Skeletal muscle cell (primary cell): ENCODE measurements at places on chromosomes 11 and 22.

- peak; percentile 45 for DNase-seq
These were observed 198.2 kb downstream of the SWAP70 start for GRCh38 chr11:9861860-9862725.

GRCh38 chr11:131760091-131761061 is 390.0 kb downstream of the NTM start:
- DNase-seq: peak; percentile 84

- no peak for DNase-seq
These were observed 2302.2 kb upstream of the RAG2 start for GRCh38 chr11:38900211-38900610.

DNA sequence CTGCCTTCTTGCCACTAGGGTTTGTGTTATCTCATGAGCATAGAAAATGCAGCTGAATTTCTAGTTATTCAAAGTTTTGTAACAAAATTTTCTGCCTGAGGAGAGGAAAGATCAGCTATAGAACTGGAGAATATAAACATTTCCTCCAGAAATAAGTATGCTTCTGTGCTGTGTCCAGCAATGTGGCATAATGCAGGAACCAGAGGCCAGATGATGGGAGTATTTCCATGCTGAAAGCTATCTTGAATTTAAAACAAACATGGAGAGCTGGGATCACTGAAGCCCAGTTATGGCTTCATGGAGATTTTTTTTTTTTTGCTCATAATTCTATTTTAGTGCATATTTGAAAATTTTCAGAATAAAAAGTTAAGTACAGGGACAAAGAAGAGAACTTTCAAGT is 608.2 kb downstream of the SOX6 start:
- no peak for DNase-seq

GRCh38 chr11:63508745-63509144 is 2.9 kb downstream of the LGALS12 start:
- DNase-seq: no peak

GRCh38 chr11:120667281-120667680 is 155.7 kb downstream of the GRIK4 start:
- DNase-seq: no peak

GRCh38 chr11:133732109-133732674 is 113.1 kb downstream of the SPATA19 start:
- DNase-seq: no peak

GRCh38 chr11:65117206-65118096 is at the start of gene ZNHIT2:
Gene ZNHIT2, minus strand, starts transcription at chr11:65117701. Its CDS starts 48 bp downstream, at chr11:65117653.
- peak; percentile 92 for DNase-seq
